ENCODE measurements at places on chromosomes 16 and 17.
A peak's percentile ranks its signal among the peaks of the same experiment; 100 is the strongest.

GRCh38 chr17:13385481-13385911 is 216.2 kb downstream of the HS3ST3A1 start:
- no peak for DNase-seq

- no peak for DNase-seq
Measured at GRCh38 chr17:81582341-81582740, 30.2 kb upstream of the FAAP100 start.

DNA sequence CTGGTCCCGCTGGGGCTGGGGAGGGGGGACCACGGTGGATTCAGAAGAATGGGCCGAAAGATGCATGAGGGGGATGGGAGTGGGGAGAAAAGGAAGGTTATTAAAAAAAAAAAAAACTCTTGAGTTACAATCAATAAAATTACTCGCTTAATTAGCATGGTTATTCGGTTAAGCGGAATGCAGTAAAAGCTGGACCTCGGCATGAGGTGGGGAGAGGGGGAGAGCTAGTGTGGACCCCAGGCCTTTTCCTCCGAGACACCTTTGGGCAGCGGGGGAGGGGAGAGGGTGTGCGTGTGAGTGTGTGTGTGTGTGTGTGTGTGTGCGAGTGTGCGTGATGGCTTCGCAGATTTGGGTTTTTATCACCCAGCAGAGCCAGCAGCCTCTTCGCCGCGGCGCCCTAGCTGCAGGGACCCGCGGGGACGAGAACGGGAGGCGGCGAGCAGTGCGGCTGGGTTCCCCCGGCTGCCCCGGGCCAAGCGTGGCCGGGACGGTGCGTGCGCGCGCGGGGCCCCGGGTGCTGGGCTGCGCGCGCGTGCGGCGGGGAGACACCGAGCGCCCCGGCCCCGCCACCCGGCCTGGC is 3.7 kb downstream of the BAHCC1 start:
- DNase-seq = peak; percentile 23

- DNase-seq = peak; percentile 92
Measured at GRCh38 chr16:4538350-4539235, at the start of gene CDIP1. CDIP1 (minus strand) TSS chr16:4538773; CDS start chr16:4514130, 24,643 bp downstream.

DNA sequence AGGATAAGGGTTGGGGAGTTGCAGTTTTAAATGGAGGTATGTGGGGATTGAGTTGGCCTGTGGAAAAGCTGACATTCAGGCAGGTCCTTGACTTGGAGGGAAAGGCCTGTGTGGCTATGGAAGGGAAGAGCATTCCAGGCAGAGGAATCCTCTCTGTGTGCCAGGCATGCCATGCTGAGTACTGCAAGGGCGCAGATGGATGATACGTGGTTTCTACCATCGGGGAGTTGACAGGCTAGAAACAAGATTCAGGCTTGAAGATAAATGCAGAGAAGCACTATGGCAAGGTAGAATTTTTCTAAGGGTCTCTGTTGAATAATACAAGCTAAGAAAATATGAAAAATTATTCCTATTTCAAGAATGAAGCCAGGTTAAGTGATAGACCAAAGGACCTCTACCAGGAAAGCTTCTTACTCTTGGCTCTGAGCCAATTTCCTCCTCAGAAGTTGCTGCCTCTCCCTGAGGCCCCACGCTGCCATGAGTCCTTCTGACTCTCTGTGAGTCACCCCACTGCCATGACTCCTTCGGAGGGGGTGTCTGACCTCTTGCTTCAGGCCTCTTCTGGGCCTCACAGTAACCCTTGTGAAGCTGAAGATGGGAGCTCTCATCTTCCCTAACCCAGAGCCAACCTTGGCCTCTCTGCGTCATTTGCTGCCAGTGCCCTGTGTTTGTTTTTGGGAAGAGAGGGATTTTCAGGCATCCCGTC is 75.8 kb downstream of the WNT3 start:
- no peak for DNase-seq

DNA sequence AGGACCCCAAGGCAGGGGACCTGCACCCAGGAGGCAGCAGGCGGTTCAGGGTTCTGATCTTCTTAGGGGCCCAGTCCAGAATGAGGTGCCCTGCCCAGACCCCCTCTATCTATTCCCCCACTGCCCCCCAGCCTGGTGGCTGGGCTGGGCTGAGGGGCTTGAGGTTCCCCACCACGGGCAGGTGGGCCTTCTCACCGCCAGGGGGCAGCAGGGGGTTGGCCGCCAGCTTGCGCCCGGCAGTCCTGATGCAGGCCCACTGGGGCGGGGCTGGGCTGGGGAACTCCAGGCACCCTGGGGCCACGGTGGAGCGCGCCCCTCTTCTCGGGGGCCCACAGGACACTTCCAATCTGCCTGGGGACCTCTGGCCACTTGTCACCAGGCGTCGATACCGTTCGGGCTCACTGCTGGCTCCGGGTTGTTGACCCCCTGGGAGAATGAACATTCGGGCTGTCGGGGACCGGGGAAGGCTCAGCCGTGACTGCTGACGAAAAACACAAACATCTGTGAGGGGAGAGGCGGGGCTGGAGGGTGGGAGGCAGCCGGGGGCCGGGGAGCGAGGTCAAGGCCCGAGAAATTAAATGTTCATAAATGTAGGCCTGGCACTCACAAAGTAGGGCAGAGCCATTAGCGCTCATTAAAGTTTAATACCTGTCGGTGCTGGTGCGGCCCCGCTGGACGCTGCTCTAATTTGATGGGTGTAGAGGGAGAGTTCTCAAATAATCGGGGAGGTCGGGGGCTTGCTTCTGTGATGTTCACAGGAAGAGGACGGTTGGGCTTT is 219.3 kb upstream of the GSE1 start:
- DNase-seq = peak; percentile 56

DNA sequence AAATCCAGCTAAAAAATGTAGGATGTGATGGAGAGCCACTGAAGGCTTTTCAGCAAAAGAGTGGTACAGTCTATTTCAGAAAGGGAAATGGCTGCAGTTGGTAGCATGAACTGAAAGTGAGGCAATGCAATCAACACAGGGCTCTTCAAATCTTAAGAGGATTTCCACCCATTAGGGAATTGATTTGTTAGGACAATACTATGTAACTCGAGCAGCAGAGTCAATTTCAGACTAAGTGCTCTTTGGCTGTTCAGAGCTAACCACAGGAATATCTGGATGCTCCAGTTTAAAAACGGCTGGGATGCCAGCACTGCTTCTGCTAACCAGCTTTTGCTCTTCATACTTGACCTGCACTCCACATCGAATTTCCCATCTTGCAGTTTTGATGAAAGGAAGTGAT is 24.6 kb downstream of the CACNG1 start:
- no peak for DNase-seq

- DNase-seq = no peak
Measured at GRCh38 chr17:13355054-13355453, 246.7 kb downstream of the HS3ST3A1 start.

DNA sequence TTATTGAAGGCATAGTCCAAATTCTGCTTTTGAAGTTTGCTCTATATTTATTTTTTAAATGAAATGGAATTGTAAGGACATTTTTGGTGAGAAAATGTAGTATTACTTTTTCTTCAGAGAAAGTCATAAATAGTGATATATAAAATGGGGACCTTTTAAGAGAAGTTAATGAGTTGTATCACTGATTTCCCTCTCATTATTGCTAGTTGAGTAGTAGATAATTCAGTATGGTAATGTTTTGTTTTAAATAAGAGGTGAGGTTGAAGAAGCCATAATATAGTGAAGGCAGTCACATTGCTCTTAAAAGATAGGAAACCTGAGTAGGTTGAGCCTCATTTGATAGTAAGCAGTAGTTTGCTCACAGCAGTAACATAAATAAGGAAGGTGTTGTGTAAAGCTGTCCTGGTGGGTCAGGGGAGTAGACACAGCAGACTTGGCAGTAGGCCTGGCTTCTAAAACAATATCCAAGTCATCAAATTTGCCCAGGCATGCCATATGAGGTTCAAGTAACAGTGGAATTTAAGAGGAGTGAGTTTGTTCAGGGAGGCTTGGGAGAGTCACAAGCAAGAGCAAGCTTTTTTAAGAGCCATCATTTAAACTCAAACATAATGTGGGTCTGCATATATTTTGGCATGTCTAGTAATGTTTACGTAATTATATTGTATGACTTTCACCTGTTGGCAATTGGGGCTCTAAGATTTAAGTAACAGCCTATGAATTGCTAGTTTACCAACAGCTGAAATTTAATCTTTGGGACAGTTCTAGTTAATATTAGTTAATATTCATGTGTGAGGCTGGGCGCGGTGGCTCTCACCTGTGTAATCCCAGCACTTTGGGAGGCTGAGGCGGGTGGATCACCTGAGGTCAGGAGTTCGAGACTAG is 6.5 kb downstream of the NFATC3 start:
- no peak for DNase-seq

- no peak for DNase-seq
Measured at GRCh38 chr16:57036315-57036714, 47.0 kb downstream of the NLRC5 start.

DNA sequence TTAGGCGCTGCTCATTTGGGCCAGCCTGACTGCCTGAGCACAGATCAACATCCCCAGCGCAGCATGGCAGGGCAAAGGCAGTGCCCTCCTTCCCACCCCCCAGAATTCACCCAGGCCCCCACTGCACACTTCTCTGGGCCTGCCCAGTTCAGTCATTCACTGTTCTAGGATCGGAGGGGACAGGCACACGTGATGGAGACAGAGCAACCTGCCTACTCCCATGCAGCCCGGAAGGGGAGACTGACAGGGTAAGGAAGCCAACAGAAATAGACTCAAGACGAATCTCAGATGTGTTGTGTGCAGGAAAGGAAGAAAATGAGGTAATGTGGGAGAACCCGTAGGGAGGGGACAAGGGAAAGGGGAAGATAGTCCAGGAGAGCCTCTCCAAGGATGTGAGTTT is 59.2 kb upstream of the LYRM9 start:
- DNase-seq = no peak

DNA sequence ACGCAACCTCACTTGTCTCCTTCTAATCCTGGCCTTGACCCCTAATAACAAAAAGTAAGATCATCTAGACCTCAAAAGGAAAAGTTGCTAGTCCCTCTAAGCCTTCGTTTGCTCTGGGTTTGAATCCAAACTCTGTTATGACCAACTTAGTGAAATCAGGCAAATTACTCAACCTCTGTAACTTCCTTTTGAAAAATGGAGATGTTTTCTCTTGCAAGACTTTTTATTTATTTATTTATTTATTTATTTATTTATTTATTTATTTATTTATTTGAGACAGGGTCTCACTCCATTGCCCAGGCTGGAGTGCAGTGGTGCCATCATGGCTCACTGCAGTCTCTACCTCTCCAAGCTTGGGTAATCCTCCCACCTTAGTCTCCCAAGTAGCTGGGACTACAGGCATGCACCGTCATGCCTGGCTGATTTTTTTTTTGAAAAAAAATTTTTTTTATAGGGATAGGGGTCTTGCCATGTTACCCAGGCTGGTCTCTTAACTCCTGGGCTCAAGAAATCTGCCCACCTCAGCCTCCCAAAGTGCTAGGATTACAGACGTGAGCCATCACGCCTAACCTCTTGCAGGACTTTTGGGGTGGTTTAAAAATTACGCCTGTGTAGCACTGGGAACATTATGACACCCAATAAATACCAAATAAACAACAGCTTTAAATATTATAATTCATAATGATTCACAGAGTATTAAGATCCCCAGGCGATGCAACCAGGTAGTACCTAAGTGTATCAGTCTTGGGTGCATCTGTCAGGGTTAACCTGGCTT is 63.4 kb downstream of the PITPNC1 start:
- no peak for DNase-seq

- no peak for DNase-seq
Measured at GRCh38 chr16:16025214-16025968, 76.0 kb downstream of the ABCC1 start.

- no peak for DNase-seq
Measured at GRCh38 chr16:76035689-76036088, 241.5 kb upstream of the CNTNAP4 start.

GRCh38 chr17:32111141-32111771 is 31.0 kb upstream of the RHOT1 start:
- DNase-seq = peak; percentile 29

DNA sequence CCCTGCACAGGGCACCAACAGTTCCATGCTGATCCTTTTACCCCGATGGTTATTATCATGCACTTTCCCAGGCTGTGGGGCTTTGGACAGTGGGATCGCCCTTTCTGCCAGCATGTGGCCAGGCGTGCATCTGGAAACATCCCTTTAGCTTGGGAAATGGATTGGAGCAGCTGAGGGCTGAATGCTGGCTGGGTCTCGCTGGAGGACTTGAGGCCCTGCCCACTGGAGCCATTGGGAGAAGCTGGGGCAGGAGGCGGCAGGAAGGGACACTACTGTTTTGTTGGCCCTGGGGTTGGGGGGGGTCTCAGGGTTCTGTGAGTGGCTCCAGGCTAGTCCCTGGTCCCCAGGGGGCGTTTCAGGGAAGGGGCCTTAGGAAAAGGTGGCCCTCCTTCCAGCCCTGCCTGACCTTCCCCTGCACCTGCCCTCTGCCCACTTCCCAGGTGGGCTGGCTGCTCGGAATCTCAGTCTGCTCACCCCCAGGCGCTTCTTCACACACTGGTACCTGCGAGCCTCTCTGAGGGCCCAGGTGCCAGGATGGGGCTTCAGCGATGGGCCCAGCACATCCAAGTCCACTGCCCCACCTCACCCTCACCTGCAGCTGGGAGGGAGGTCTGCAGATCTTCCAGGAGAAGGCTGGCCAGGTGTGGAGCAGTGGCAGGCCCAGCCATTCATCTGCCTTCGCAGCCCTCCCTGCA is 1.6 kb upstream of the ADGRG3 start:
- DNase-seq = no peak

DNA sequence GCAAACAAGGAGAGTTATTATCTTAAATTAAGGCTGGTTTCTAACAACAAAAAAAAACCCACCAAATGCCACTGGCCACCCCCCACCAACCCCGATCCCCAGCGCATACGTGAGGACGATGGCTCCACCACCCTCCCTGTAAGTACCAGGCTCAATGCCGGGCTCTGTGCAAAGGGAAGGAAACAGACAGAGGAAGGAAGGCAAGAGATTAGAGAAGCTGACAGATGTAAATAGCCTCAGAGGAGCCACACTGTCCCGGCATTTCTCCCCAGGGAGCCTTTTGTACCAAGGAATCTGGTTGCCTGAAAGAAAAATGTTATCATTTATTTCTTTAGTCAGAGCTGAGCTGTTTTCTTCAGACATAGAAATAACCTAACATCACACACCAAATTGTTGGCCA is 13.1 kb downstream of the SOST start:
- no peak for DNase-seq

- DNase-seq = no peak
Measured at GRCh38 chr16:1258225-1258600, 2.3 kb downstream of the TPSD1 start.

- peak; percentile 75 for DNase-seq
Measured at GRCh38 chr16:14286368-14287230, 215.5 kb downstream of the MRTFB start.

DNA sequence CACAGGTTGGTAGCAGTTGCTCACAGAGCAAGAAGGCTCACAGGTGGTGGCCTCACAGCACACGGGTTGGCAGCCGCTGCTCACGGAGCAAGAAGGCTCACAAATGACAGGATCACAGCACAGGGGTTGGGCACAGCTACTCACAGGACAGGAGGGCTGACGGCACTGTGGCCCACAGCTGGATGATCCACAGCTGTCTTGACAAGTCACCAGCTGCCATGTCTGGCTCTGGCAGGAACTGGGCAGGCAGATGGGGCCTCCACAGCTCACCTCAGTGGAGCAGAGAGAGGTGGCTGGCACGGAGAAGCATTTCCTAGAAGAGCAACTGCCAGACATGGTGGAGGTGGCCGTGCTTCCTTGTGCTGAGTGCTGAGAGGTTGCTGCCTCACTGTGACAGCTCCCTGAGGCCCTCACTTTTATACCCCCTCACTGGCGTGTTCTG is at the start of gene KRTAP16-1:
Gene KRTAP16-1, minus strand, starts transcription at position 392 of the 442 bp plus-strand sequence. Its CDS starts 56 bp downstream, at position 336.
- no peak for DNase-seq

- no peak for DNase-seq
Measured at GRCh38 chr17:77096570-77097214, 44.1 kb upstream of the SEC14L1 start.

All from stimulated activated naive CD4-positive, alpha-beta T cell (primary cell).